ENCODE measurements at places on chromosomes 4 and X. TPM values are rescaled to one million over a fixed set of nuclear protein-coding genes. Genes with fewer than 3 reads are reported as not detected.
A peak's percentile ranks its signal among the peaks of the same experiment; 100 is the strongest.

GRCh38 chr4:178633263-178633662 lies 1191.0 kb upstream of the AGA start:
- DNase-seq = no peak

GRCh38 chrX:153793291-153793690 lies 884 bp downstream of the IDH3G start:
- peak; percentile 22 for DNase-seq

The UNC5C gene
- total RNA-seq = 2.1 TPM

The VSIG4 gene
- 33.2 TPM for total RNA-seq

DNA sequence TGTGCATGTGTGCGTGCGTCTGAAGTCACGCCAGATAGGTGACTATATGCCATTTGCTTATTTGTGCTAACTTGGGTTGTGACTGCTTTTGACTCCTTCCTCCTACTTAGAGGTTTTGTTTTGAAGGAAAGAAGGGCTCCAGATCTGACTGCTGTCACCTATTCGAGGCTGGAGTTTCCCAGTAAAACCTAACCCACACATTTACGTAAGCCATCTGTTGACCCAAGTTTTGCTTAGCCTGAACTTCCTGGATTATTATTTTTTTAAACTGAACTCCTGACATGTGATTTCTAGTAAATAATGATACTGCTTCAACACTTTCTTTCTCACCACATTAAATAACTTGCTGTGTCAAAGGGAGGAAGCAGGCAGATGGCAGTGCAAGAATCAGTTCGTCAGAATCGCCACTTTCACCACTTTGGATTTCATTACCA lies 41.5 kb downstream of the DTHD1 start:
- no peak for DNase-seq

- DNase-seq = no peak
Measured at GRCh38 chrX:40912576-40912975, 172.7 kb upstream of the USP9X start.

- DNase-seq = no peak
Measured at GRCh38 chr4:120770897-120771296, 151.6 kb downstream of the PRDM5 start.

DNA sequence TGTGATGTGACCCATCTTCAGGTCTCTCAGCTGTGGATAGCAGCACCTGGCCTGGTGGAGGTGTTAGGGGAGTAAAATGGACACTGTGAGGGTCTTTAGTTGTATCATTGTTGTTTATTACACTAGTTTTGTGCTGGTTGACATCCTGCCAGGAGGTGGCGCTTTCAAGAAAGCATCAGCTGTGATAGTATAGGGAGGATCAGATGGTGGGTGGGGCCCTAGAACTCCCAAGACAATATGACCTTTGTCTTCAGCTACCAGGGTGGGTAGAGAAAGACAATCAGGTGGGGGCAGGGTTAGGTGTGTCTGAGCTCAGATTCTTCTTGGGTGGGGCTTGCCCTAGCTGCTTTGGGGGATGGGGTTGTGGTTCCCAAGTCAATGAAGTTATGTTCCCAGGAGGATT lies 162.8 kb downstream of the PPP1R2C start:
- DNase-seq = no peak

GRCh38 chrX:124507246-124507645 lies 160.9 kb downstream of the SH2D1A start:
- DNase-seq = no peak

GRCh38 chrX:134746410-134746785 lies 88.1 kb upstream of the PLAC1 start:
- DNase-seq = no peak

GRCh38 chr4:155657169-155657568 lies 9.5 kb upstream of the GUCY1A1 start:
- no peak for DNase-seq

The SPANXN4 gene
- not detected for total RNA-seq

- DNase-seq = no peak
Measured at GRCh38 chr4:80086296-80086695, 13.3 kb upstream of the ANTXR2 start.

DNA sequence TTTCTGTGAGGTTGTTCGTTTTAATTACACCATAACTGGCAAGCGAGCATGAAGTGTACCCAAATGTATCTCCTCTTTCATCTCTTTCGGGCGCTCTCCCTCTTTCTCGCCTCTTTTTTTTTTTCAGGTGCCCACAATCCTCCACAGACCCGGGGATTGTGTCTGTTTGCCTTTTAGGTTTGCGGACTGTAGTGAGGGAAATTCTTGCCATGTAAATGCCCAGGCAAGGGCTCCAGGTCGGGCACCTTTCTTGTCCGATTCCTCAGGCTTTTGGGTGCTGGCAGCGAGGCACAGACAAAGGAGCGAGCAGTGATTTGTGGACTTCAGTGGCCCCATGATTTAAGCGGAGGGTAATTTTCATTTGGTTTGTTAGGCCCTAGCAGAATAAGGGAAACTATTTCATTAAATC lies 1.1 kb upstream of the PHOX2B start:
- no peak for DNase-seq

DNA sequence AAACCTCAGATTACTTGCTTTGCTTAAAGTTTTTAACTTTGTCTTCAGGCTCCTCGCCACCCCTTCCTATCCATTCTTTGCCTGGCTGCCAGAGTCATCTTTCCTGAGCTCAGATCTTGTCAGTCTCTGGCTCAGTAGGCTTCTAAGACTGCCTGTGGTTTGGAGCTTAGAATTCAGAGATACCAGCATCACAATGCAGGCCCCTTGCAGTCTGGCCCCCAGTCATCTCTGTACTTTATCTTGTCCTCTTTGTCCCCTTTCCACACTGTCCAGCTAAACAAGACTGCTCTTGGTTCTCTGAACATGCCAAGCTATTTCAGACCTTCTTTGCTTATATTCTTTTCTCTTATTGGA lies 3.0 kb downstream of the KIAA0232 start:
- DNase-seq = no peak

DNA sequence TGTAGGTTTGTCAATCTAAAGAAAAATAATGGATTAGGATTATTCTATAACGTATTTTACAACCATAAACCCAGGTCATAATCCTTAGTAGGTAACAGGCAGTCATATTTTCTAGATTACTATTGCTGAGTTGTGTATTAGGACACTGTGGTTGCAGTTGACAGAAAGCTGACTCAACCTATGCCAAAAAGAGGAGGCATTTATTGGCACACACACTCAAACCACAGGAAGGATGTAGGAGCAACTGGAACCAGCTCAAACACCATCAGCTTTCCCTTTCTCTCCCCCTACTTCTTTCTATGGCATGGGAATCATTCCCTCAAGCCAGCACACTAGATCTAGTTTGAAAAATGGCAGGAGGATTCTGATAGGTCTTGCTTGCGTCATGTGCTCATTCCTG lies 136.4 kb upstream of the FAM9C start:
- DNase-seq = no peak

DNA sequence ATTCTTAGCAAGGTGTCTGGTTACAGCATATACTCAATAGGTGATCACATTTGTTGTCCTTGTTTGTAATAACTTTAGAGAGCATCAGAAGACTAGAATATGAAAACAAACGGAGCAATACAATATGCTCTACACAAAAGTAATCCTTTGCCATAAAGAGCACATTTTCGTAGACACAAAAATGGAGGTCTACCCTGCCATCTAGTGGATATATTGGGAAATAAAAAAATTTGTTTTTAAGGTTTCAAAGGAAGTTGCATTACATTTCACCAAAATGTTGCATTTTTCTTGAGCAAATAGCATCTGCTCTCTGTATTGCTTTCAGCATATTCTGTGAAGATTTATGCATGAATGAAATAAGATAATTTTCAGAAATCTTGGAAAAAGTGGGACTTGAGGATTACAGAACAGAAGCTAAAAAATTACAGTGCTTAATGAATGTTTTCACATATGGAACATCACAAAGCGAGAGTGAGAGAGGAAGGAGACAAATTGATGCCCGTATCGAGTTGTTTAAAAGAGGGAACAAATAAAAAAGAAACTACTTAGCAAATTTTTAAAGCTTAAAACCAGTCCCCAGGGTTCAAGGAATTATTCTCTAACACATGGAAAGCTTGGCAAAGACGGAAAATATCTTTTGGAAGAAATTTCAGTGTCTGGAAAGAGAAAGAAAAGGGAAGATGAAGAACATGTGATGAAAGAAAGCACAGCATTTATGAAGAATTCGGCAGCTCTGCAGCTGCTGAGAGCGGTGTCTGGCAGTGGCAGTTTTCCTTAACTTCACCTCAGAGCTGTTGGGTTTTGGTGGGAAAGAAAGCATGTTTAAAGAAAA lies 390.1 kb downstream of the ANKRD50 start:
- DNase-seq = no peak

The CORIN gene
- total RNA-seq = 54.5 TPM

GRCh38 chr4:89723096-89723495 lies 113.9 kb downstream of the SNCA start:
- no peak for DNase-seq

- peak; percentile 32 for DNase-seq
Measured at GRCh38 chrX:77342004-77342403, 105.2 kb upstream of the FGF16 start.

GRCh38 chr4:149065753-149066152 lies 623.5 kb upstream of the NR3C2 start:
- DNase-seq = no peak

DNA sequence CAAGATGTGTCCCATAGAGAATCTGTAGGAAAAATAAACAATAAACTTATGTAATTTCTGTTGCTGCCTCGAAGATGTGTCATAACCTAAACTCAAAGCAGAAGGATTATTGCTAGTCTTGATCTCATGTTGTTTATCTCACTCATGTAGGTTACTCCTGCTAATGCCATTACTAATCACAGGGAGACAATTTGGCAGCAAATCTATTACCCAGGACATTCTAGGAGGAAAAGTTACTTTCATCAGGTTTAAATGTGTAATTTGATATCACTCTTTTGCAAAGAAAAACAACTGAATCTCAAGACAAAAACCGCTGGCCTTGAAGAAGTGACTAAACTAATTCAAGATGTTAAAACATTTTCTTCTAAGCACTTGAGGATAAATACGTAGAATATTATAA lies 34.0 kb downstream of the LDOC1 start:
- DNase-seq = no peak

The HTR2C gene
- not detected for total RNA-seq

DNA sequence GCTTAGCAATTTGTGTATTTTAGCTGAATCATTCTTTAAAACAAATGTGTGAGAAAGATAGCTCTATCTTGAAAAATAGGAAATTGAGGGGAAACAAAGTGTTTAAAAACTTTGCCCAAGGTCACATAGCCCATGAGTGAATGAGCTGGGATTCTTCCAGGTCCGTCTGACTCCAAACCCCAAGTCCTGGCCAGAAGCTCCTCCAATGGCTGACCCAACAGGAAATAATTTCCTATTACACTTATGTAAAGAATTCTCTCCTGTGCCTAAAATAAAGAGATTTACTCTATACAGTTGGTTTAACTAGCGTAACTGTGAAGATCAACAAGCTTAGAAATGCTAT lies 287.6 kb downstream of the ARHGAP24 start:
- peak; percentile 27 for DNase-seq

GRCh38 chr4:99763635-99764101 lies 53.0 kb upstream of the DAPP1 start:
- DNase-seq = no peak

DNA sequence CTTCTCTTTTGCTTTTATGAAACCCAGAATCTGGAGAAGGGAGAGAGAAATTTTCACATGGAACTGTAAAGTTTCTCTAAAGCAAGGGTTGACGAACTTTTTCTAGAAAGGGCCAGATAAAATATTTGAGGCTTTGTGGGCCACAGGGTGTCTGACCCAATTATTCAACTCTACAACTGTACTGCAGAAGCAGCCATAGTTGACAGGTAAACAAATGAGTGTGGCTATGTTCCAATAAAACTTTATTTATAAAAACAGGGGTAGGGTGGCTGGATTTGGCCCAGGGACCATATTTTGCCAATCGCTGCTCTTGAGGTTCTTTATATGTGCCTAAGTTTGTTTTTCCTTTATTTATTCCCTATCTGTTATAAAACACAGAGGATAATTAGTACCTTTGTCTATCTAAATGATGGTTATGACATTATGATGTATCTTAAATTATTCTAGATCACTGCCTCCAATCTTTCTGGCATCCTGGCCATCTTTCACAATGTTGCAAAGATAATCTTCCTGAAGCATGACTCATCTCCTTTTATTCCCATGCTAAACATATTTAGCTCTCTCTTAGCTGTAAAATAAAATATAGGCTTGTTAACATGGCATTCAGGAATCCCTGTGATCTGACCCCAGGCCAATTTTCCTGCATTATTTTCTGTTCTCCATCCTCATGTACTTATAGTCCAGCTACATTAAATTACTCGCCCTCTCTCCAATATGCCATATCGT lies 106.8 kb upstream of the CBLL2 start:
- DNase-seq = no peak

The MGARP gene
- 0.78 TPM for total RNA-seq

- no peak for DNase-seq
Measured at GRCh38 chr4:147833254-147833653, 101.4 kb downstream of the ARHGAP10 start.

All from heart right ventricle (tissue), 16 donors.